NCI-H2081 treated with DMSO at 0.1 percent for 48 hours (cell line): ENCODE measurements at places on chromosomes 4 and X.

DNA sequence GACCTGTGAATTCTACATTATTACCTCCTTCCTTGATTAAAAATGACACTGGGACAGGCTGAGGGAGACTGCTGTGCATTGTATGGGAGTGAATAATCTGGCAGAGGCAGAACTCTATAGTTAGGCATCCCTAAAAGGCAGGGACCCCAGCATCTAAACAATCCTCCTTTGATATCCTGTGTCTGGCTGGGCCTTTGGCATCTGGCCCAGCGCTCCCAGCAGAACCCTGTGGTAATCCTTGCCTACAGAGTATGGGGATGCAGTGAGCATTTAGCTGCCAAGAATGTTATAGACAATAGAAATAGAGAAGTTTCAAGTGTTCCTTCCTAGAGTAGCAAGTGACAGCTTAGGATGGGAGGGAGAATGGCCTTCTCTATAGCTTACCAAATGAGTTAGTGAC is 38.5 kb downstream of the ZCCHC12 start:
- DNase-seq: no peak

GRCh38 chr4:35300996-35301774 is 943.1 kb downstream of the ARAP2 start:
- DNase-seq: no peak

DNA sequence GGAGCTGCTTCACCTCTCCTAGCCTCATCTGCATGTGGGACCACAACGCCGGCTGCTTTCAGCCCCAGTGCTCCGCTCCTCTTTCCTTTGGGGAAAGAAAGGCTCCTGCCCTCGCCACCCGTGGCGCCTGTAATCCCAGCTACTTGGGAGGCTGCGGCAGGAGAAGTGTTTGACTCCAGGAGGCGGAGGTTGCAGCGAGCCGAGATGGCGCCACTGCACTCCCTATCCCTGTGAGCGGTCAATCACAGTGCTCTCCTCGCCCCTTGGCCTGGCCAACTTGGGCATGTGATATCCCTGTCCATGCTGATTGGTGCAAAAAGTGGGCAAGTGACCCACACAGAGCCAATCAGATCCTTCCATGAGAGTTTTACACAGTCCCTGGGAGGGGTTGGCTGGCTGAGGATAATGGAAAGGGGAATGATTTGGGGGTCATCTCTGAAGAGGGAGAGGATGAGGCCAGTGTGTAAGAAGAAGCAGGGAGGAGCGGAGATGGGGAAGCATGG is 56.2 kb downstream of the WFS1 start:
- no peak for DNase-seq

DNA sequence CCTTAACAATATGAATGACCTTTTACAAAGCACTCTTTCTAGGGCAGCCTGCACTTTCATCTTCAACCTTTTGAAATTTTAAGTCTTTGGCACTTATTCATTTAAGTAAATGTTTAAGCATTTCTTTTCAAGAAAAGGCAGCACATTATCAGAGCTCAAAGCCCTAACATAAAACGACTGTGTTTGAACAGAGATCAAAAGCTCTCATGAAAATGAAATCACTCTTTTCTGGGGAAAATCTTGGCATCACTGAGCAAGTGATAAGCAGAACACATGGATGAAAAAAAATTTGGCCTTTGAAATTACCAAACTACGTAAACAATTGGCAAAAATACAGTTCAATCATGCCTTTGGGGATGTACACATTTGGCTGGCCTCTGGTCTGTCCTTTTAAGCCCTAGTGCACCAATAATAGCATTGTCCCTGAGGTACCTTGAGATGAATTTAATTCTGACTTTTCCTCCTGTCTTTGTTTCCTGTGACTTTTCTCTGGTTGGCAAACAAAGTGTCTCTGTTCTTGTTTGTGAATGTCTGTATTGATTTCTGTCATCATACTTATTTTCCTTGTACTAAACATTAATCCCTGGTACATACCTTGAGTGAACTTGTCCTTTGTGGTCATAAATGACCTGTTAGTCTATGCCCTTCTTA is 12.9 kb upstream of the ODAM start:
- no peak for DNase-seq

GRCh38 chr4:73258436-73258685 is 237 bp downstream of the ANKRD17 start:
- DNase-seq: no peak

GRCh38 chr4:188975271-188975670 is 836.0 kb downstream of the TRIML1 start:
- no peak for DNase-seq

DNA sequence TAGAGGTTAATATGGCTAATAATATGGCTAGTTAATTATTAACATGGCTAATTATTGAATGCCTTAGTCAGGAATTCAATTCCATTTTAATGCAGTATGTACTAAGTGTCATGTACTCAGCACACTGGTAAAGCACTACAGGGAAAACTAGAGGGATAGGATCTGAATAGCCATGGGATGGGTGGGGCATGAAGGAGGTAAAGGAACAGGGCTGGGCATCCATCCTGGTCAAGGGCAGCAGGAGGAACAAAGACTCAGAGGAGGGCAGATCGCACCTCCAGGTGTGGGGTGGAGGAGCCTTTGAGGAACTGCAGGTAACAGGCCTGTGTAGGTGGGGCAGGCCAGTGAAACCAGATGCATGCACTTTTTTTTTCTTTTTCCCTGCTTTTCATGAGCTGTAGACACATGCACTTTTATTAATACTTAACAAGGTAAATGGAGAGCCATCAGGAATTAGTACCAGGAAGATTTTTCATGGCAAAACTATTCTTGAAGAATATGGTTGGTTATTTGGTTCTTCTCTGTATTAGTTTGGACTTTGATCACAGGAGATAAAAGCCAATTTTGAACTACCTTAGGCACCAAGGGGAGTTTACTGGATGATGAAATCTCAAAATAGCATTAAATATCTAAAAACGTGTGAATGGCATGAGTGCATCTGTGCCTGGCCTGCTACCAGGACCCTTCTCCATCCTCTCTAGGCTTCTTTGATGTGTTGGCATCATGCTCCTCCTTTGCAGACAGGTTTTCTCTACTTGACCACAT is 88.3 kb downstream of the CC2D2A start:
- no peak for DNase-seq

DNA sequence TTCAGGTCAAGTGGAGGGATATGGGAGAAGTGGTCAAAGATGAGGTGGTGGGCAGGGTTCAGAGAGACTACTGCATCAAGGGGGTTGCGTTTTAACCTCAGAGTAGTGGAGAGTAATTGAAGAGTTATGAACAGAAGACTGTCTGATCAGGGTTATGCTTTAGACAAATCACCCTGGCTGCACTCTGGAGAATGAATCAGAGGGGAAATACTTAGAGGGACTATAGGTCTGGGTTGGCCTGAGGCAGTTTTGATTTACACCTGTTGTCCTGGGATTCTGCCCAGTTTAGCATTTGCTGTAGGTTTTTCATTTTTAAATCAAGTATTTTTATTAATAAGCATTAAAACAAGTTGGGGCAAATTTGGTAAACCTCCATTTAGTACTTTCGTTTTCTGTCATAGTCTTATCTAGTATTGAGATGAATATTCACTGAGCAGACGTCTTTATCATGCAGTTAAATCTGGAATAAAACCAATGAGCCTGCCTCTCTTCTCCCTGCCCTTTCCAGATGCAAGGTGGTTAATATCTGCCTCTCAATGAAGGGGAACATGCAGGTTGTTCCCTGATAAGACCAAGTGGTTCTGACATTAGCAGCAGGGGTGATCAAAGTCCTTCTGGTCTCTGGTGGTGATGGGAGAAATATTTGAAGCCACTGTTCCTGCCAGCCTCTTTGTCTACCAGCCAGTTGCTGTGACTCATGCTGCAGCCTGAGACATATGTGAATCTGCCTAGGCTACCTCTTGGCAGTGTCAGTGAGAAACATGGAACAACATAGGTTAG is 116.0 kb upstream of the RPS6KA3 start:
- no peak for DNase-seq

DNA sequence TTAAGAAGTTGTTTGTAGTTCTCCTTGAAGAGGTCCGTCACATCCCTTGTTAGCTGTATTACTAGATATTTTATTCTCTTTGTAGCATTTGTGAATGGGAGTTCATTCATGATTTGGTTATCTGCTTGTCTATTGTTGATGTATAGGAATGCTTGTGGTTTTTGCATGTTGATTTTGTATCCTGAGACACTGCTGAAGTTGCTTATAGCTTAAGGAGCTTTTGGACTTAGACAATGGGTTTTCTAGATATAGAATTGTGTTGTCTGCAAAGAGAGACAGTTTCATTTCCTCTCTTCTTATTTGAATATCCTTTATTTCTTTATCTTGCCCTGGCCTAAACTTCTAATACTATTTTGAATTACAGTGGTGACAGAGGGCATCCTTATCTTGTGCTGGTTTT is 52.1 kb upstream of the GRID2 start:
- no peak for DNase-seq

DNA sequence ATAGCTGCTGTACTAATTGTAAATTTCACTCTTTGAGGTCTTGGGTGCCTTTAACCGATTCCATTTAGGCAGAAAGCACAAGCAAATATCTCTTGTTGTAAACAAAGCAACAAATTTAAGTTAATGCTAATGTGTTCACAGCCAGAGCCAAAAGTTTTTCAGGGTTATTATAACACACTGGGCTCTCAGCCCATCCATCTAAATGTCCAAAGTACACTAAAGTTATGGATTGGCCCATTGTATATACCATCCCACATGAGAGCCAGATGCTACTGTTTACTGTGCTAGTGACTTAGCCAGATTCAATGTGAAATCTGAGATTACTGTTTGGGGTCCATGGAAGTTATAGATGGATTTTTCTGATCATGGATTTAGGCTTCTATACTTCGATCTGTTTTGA is 186.7 kb downstream of the LARP7 start:
- no peak for DNase-seq

DNA sequence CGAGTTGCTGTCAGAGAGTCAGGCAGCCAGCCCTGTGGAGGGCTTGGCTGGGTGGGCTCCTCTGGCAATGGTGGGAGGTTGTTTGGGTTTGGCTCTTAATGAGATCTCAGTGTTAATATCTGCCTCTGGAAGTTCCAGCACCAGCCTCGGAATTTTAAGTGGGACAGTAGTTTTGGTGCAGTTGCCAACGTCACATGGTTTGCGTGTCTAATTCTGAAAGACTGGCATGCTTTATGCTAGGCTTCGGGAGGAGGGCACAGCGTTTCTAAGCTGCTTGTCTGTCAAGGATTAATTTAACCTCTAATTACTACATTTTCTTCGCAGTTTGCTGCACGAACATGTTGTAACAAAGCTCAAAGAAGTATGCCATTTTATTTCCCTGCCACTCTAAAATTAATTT is 9.2 kb downstream of the MAMLD1 start:
- no peak for DNase-seq

- DNase-seq: no peak
These were observed 105.7 kb downstream of the SLITRK2 start for GRCh38 chrX:145923376-145923775.

DNA sequence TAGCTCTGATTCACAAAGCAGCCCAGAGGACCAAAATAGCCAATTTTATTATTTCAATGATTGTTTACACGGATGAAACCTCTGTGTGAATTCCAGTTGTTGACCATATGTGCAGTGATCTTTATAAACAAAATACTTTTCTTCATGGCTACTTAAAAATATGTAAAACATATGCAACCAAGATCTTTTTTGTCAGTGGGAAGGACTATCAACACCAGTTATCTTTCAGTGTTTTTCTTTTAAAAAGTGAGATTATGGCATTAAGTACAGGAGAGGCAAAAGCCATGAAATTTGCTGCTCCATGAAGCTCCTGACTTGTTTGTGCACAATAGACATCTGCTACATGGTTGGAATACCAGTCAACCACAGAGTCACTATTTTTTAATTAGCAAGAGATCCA is 184.4 kb downstream of the DKK2 start:
- DNase-seq: no peak

DNA sequence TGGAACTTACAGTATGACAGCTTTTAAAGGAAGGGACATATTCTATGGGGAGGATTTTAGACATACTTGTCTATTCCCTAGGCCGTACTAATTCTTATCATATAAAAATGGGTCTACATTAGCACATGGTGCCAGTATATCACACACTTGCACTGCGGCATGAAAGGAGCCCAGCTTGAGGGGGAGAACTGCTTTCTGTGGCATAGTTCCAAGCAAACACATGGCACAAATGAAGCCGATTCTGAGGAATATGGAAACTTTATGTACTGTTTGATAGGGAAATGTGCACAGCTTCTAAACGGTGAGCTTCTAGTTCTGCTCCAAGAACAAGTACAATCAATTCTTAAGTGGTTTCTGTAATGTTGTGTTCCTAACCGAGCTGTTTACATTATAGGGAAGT is 675.6 kb upstream of the FTHL17 start:
- DNase-seq: no peak

DNA sequence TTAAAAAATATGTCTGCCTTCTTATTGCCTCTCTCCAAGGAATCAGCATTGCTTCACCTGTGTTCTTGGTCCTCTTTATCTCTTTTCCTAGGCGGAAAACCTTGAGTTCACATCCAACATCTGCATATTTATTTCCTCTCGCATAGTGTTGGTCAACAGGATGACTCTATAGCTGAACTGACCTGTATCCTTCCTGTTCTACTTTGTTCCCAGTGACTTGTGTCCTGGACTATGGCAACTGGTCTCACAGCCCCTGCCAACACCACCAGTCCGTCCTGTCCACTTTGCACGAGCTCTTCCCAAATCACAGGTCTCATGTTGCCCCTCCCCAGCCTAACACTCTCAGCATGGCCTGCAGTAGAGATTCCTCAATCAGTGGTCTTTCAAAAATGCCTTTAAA is 2.0 kb downstream of the DIPK2B start:
- DNase-seq: no peak

GRCh38 chrX:65821721-65822496 is 154.5 kb downstream of the MSN start:
- DNase-seq: no peak

GRCh38 chr4:152431291-152431690 is 104.6 kb downstream of the FBXW7 start:
- no peak for DNase-seq

DNA sequence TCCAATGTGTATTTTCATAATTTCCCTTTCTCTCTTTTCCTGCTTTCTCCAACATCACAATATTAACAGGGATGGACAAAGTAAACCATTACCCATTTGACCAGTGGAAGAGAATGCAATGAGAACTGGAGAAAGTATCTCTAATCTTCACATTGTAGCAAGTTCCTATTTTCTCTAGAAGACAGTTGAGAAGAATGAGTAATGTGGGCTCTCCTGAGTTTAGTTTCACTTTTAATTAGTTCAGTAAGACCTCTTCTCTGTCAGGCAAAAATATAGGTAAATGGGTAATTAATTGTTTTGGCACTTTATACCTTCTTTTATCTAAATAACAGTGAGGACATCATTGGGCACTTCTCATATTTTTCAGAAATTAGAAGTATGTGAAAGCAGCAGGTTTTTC is 602.0 kb downstream of the GLUD2 start:
- no peak for DNase-seq

- no peak for DNase-seq
These were observed 348.7 kb upstream of the HAND2 start for GRCh38 chr4:173878701-173879100.

DNA sequence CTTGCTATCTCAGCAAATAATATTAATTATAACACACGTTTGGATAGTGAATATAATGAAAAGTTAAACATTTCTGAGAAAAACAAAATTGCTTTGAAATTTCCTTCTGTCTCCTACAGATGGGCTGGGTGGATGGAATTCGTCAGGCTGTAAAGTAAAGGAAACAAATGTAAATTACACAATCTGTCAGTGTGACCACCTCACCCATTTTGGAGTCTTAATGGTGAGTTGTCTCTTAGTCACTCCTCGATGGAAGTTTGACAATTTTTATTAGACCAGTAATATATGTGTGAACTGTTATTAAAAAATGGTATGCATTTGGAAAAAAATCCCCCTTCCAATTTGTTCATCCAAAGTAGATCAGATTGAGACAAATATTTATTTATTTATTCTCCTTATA is 92.5 kb upstream of the BRS3 start:
- no peak for DNase-seq
